Activated CD4-positive, alpha-beta T cell treated with anti-CD3 and anti-CD28 coated beads, Interleukin-2, amount 50 U/mL, for 1 hour (primary cell): ENCODE measurements at places on chromosomes 16 and 17.

DNA sequence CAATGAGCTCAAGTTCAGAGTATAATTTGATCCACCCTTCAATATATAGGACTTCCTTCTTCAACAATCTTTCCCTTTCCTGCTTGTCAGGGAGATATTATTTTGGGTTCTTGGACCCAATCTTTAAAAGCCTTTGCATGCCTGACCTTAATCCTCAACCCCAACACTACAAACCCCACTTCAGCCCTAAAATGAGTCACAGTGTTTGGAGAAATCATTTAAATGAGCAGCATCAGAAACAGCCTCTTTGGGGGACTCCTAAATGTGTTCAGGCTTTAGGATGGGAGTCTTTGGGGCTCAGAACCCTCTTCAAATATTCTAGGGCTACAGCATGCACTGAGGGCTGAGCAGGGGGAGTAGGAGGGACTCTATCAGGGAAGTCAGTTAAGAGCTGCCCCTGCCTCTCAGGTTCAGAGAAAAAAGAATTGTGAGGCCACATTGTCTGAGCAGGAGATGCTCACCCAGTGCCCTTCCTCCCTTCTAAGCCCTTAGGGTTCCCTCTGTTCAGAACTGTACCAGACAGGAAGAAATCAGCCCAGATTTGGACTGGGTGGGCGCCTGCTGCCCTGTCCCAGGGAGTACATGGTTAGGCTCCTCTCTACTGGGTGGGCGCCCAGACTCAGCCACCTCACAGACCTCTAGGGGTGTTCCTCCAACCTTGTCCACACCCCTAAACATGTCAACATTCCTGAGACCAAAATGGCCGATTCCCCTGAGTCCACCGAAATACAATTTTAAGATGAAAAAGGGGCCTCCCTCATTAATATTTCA, 5.0 kb downstream of the NEUROD2 start:
- DNase-seq: no peak

DNA sequence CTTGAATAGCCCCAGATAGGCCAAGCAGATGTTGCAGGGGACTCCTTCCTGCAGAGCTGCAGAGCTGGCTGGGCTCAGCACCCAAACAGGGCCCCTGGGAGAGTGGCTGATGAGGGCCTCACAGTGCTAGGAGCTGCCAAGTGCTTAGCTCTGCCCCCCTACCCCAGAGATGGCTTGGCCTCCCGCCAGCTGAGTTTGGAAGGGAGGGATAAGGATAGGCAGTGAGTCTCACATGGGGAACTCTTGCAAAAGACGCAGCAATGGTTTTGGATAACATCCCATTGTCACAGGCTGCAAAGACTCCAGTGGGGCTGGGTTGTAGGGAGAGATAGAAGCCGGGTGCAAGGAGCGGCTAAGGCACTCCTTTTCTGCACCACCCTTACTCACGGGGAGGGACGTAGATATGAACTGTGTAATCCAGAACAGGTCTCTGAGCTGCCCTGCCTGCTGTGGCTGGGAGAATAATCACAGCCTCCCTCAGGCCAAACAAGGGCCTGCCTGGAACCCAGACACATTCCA, 52.9 kb upstream of the MAF start:
- no peak for DNase-seq

GRCh38 chr16:4556112-4556511, at the start of gene C16orf96:
TSS of gene C16orf96 (plus strand) at chr16:4556340. CDS start at chr16:4556490, 150 bp downstream.
- no peak for DNase-seq

- DNase-seq: no peak
Observed at GRCh38 chr16:82061861-82062525, 26.9 kb downstream of the HSD17B2 start.

- no peak for DNase-seq
Observed at GRCh38 chr17:46977348-46977747, 1.7 kb downstream of the RPRML start.

- no peak for DNase-seq
Observed at GRCh38 chr16:87274794-87275193, 42.4 kb downstream of the C16orf95 start.

DNA sequence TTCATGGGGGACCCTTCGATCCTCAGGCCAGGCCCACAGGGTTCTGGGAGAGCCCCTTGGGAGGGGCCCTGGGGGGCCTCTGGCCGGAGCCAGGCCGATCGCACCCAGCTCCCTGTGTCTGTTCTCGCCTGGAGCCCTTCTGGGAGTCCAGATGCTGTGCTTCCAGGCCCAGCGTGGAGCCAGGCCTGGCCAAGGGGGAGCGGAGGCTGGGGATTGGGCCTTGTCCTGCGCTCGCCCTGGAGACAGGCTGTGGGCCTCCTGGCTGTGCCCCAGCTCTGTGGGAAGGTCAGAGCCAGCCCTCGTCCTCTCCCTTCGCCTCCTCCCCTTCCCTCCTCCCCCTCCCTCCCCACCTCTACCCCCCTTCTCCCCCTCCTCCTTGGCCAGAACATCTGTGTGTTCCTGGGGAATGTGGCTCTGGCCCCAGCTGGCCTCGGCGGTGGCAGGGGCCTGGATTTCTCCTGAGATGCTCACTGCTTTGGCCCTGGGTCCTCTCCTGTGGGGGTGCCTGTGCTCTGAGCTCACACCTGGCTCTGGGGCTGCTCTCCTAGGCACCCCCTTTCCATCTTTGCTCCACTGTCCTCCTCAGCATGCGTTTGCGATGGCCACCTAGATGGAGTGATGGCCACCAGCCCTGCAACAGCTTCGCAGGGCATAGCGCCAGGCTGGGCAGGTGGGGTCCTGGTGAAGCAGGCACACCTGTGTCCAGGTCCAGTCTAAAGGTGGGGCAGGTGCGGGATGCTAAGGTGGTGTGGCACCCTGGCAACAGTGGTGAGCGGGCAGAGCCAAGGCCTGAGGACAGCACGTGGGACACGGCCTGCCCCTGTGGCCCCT, 90.6 kb upstream of the CIBAR2 start:
- DNase-seq: no peak

- no peak for DNase-seq
Observed at GRCh38 chr16:70689035-70689969, 3.4 kb upstream of the MTSS2 start.
